GM06990 (cell line): ENCODE measurements at places on chromosomes 2 and 18.

- DNase-seq: no peak
Observed at GRCh38 chr18:76985951-76986236, 146.7 kb downstream of the MBP start.

GRCh38 chr2:162403884-162404283, 60.0 kb downstream of the GCA start:
- no peak for DNase-seq

- no peak for DNase-seq
Observed at GRCh38 chr2:20552847-20553246, 98.1 kb downstream of the HS1BP3 start.

GRCh38 chr2:14633461-14634181, 1.1 kb downstream of the LRATD1 start:
- no peak for DNase-seq

- DNase-seq: no peak
Observed at GRCh38 chr18:49547701-49548100, 14.2 kb upstream of the LIPG start.
